ENCODE measurements at places on chromosomes 3 and 15. TPM values are rescaled to one million over a fixed set of nuclear protein-coding genes. Genes with fewer than 3 reads are reported as not detected.

The UROC1 gene
- total RNA-seq = not detected

The GABRA5 gene
- total RNA-seq = 0.57 TPM

The CFAP20DC gene
- total RNA-seq = 11.1 TPM

The ISL2 gene
- 0.70 TPM for total RNA-seq

The HRG gene
- total RNA-seq = not detected

The GPR15 gene
- 2.7 TPM for total RNA-seq

- DNase-seq = no peak
- H3K27me3 ChIP-seq = no peaks in the 10 kb centered on the region
- H3K27ac ChIP-seq = no peak overlapping the region
- H3K4me3 ChIP-seq = no peak overlapping the region
Measured at GRCh38 chr15:62307551-62307950, 142.5 kb upstream of the C2CD4B start.

GRCh38 chr3:20648294-20648693 lies 462.3 kb upstream of the SGO1 start:
- H3K27ac ChIP-seq = no peak overlapping the region
- no peaks in the 10 kb centered on the region for H3K4me1 ChIP-seq
- no peak overlapping the region for H3K4me3 ChIP-seq
- no peak for DNase-seq
- H3K27me3 ChIP-seq = no peaks in the 10 kb centered on the region
- no peaks in the 10 kb centered on the region for H3K36me3 ChIP-seq

GRCh38 chr3:128416578-128417211 lies 50.0 kb downstream of the DNAJB8 start:
- no peaks in the 10 kb centered on the region for H3K36me3 ChIP-seq
- DNase-seq = no peak
- H3K4me3 ChIP-seq = no peak overlapping the region
- H3K27ac ChIP-seq = no peak overlapping the region
- no peaks in the 10 kb centered on the region for H3K27me3 ChIP-seq

- H3K27me3 ChIP-seq = no peaks in the 10 kb centered on the region
- H3K27ac ChIP-seq = no peak overlapping the region
- no peak overlapping the region for H3K4me3 ChIP-seq
- DNase-seq = no peak
Measured at GRCh38 chr3:133246773-133247172, 153.1 kb upstream of the BFSP2 start.

DNA sequence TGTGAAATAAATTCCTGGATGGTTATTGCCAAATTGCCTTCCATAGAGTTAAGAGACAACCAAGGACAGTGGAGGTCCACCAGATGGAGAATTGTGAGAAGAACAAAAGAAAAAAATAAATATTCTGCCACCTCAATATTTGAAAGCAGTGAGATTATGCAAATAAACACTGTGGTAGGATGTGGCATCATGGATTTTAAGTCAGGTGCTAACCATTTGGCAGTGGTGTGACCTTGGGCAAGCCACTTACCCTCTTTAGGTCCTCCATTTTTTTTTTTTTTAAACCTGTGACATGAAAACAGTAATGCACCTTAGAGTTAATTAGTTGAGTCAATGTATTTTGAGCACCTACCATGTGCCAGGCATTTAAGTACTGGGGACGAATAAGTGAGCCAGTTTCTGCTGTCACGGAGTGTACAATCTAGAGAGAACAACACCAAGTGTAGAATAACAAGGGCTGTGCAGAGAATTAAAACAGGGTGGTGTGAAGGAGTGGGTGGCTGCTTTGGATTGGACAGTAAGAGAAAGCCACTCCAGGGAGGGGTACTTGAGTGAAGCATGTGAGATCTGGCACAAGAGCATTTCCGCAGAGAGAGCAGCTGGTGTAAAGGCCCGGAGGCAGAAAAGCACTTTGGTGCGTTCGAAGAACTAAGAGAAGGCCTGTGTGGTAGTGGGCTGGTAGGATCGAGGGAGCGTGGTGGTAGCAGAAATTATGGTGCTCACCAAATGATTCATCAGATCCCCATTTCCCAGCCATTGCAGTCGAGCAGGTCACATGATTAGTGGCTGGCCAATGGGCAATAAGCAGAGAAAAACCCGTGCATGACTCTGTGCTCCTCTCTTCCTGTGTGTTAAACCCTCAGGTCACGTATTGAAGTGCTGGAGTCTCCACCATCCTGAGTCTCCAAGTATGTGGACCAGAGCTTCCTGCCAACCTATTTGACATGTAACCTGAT lies 39.2 kb downstream of the CCK start:
- peaks cover 12% of the 10 kb centered on the region for H3K36me3 ChIP-seq
- H3K4me3 ChIP-seq = no peak overlapping the region
- H3K27ac ChIP-seq = no peak overlapping the region
- no peak for DNase-seq
- H3K27me3 ChIP-seq = no peaks in the 10 kb centered on the region

DNA sequence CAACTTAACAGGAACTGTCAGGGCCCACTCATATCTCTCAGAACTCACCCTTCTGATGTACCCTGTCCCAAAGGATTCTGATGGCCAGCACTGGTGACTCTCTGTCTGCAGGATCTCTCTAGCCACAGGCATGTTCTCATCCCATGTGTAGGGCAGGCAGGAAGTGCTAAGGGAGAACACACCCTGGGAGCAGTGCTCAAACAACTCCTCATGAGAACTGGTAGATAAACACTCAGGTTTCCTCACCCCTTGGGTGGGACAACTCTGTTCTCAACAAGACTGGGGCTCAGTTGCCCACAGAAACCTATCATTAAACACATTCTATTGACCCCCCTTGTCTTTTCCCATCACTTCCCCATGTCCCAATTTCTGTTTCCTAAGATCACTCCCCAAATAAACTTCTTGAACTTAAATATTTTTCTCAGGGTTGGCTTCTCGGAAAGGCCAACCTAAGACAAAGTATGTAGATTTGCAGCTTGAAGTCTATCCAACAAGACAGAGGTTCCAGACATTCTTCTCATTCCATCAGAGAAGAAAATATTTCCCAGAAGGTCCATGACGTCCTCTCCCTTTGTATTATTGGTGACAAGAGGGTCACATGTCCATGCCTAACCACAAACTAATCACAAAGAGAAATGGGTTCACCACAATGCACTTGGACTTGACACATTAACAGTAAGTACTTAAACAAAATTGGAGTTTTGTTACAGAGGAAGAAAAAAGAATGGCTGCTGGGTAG lies 276.6 kb upstream of the GADL1 start:
- H3K36me3 ChIP-seq = no peaks in the 10 kb centered on the region
- no peak for DNase-seq
- H3K4me3 ChIP-seq = no peak overlapping the region

GRCh38 chr3:51024765-51025632 lies 350.3 kb downstream of the DOCK3 start:
- DNase-seq = no peak
- H3K27ac ChIP-seq = no peak overlapping the region
- H3K27me3 ChIP-seq = no peaks in the 10 kb centered on the region
- no peaks in the 10 kb centered on the region for H3K4me1 ChIP-seq
- no peaks in the 10 kb centered on the region for H3K36me3 ChIP-seq

DNA sequence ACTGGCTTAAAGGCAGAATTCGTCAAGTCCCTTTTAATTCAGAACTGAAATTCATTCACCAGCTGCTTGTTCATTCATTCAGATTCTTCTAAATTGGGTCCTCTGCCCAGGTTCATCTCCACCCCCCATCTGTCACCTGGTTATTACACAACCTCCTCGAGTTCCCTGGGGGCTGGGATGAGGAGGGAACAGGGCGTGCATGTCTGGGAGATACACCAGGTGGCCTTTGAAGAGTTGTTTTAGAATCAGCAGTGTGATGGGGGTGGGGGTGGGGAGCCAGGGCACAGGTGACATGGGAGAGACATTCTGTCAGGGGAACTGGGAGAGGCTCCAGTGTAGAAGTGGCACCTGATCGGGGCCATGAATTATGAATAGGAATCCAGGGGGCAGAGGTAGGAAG lies 8.2 kb downstream of the SNX33 start:
- H3K4me3 ChIP-seq = no peak overlapping the region
- no peak overlapping the region for H3K27ac ChIP-seq
- no peak for DNase-seq
- peaks cover 54% of the 10 kb centered on the region for H3K4me1 ChIP-seq
- no peaks in the 10 kb centered on the region for H3K27me3 ChIP-seq

DNA sequence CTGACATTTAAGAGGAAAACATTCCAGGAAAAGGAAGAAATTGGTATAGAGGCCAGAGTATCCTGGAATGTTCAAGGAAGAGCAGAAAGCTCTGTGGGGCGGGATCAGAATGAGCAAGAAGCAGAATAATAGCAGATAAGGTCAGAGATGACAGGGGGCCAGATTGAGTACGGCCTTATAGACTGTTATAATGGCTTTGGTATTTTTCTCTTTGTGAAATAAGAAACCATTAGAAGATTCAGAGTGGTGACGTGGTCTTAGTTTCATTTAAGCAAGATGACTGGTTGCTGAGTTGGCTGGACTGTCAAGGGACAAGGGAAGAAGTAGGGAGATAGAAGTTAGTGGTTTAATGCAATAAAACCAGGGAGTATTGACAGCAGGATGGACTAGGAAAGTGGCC lies 218.3 kb upstream of the SOX2 start:
- H3K36me3 ChIP-seq = no peaks in the 10 kb centered on the region
- H3K4me3 ChIP-seq = no peak overlapping the region
- H3K27me3 ChIP-seq = no peaks in the 10 kb centered on the region
- no peak for DNase-seq

GRCh38 chr3:35779611-35780010 lies 140.3 kb downstream of the ARPP21 start:
- no peaks in the 10 kb centered on the region for H3K4me1 ChIP-seq
- H3K27ac ChIP-seq = no peak overlapping the region
- DNase-seq = no peak

All from esophagus squamous epithelium (tissue), 5 donors.